ENCODE measurements at places on chromosomes 16 and 17.

GRCh38 chr17:3531266-3532101, 26.1 kb downstream of the TRPV3 start:
- DNase-seq: no peak

- no peak for DNase-seq
Measured at GRCh38 chr17:78232859-78233173, 1.4 kb downstream of the TMEM235 start.

GRCh38 chr16:78372277-78372676, 272.8 kb downstream of the WWOX start:
- no peak for DNase-seq

DNA sequence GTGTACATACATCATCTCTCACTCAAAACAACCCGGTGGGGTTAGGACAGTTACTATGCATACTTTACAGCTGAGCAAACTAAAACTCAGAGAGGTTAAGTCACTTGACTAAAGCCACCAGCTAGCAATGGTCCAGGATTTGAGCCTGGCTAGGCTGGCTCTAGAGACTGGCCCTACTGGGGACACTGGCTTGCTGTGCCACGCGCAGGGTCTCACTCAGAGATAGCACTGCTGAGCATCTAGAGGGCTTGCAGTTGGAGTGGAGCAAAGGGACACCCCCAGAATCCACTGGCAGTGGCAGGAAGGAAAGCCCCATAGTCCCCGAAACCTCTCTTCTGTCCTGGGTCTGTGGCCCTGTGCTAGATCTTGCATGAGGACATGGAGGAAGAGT, 11.1 kb downstream of the SAMD14 start:
- no peak for DNase-seq

- no peak for DNase-seq
Measured at GRCh38 chr17:50099003-50099402, 3.9 kb downstream of the PDK2 start.

- DNase-seq: no peak
Measured at GRCh38 chr17:6040504-6040903, 29.7 kb upstream of the WSCD1 start.

DNA sequence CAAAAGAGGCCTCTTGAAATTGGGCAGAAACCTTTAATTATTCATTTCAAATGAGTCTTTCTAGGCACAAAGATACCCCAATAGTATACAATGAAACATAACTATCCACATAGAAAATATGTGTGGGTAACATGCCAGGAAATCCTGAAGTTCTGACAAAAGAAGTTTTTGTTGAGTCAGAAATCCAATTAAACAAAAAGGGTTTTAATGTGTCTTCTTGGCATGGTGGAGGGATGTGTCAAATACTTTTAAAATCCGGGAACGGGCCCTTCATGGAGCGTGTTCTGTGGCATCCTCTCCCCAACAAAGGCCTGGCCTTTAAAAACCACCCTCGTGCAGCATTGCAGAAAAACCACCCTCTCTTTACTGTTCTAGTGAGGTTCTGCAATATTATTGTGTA, 14.2 kb downstream of the CDRT4 start:
- no peak for DNase-seq

Data from epithelial cell of proximal tubule (primary cell).